Activated T-helper 9 cell treated with anti-CD3 and anti-CD28 coated beads, Interleukin-2, amount 50 U/mL, for 16 hours (primary cell): ENCODE measurements at places on chromosomes 2 and 18.

DNA sequence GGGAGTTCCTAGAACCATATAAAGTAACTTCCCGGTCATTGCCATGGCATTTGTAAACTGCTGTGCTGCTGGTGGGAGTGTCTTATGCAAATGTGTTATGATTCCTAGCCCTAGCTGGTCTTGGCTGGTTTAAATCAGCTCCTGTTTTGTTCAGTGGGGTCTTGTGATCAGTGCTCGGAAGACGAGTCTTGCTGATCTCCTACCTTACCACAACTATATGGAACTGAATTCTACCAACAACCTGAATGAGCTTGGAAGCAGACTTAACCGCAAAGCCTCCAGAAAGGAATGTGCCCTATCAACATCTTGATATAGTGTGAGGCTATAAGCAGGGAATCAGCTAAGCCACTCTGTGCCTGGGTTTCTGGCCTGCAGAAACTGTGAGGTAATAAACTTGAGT is 33.5 kb downstream of the POLE4 start:
- DNase-seq: no peak

DNA sequence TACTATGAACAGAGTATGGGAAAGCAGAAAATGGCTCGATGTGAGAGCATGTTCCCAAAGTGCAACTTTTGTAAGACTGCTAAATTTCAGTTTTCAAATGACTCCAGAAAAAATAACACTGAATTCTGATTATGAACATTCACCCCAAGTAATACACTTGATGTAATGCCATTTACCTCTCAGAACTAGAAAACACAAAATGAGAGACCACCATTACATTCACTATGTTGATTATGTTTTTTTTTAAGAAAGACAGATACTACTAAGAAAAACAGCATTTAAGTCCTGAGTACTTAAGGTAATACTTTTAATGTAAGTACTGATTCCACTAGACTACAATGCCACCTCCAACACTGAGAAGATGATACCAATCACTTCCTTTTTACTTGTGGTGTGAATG is 38.5 kb downstream of the SFT2D3 start:
- DNase-seq: no peak

GRCh38 chr2:120545521-120546047 is 190.1 kb upstream of the GLI2 start:
- no peak for DNase-seq

DNA sequence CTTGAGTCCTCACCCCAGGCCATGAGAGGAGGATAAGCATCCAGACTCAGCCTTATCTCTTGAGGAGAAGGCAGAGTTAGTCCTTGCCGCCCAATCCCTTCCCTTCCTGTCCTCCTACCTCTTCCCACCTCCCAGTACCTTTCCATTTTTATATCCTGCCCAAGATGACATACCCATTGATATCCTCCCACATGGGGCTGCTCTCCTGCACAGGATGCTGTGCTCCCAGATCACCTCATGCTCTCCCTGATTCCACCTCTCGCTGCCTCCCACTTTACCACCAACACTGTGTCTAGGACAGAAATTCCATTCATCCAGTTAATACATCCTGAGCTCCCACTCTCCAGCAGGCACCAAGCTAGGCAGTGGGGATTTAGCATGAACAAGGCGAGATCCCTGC is 182.4 kb downstream of the GFPT1 start:
- DNase-seq: no peak

DNA sequence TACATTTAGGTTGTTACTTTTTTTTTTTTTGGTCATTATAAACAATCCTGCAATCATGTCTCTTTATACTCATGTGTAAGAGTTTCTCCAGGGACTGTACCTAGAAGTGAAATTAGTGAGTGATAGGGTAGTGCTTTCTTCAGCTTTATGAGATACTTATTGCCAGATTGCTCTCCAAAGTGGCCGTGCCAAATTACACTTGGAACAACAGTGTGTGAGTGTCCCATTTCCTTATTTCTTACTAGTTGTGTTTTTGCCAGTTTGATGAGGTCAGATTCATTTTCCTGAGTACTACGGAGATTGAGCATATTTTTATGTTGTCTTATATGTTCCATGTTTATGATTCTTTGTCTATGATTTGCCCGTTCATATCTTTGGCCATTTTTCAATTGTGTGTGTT is 39.2 kb downstream of the GALNT1 start:
- no peak for DNase-seq

DNA sequence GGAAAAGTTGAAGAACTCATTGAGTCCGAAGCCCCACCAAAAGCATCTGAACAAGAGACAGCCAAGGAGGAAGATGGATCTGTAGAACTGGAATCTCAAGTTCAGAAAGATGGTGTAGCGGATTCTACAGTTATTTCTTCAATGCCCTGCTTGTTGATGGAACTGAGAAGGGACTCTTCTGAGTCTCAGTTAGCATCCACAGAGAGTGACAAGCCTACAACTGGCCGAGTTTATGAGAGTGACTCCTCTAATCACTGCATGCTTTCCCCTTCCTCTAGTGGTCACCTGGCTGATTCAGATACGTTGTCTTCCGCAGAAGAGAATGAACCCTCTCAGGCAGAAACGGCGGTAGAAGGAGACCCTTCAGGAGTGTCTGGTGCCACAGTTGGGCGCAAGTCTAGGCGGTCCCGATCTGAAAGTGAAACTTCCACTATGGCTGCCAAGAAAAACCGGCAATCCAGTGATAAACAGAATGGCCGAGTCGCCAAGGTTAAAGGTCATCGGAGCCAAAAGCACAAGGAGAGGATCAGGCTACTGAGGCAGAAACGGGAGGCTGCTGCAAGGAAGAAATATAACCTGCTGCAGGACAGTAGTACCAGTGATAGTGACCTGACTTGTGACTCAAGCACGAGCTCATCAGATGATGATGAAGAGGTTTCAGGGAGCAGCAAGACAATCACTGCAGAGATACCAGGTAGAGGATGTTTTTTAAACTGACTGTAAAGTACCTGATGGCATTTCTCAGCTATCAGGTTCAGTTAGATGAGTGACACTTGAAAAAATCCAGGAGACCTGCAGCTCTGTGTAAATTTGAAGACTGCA is 111.9 kb downstream of the HAUS1 start:
- DNase-seq: no peak
